Activated T-helper 1 cell treated with anti-CD3 and anti-CD28 coated beads, Interleukin-2, amount 50 U/mL, for 16 hours (primary cell): ENCODE measurements at places on chromosomes 3 and 15.

DNA sequence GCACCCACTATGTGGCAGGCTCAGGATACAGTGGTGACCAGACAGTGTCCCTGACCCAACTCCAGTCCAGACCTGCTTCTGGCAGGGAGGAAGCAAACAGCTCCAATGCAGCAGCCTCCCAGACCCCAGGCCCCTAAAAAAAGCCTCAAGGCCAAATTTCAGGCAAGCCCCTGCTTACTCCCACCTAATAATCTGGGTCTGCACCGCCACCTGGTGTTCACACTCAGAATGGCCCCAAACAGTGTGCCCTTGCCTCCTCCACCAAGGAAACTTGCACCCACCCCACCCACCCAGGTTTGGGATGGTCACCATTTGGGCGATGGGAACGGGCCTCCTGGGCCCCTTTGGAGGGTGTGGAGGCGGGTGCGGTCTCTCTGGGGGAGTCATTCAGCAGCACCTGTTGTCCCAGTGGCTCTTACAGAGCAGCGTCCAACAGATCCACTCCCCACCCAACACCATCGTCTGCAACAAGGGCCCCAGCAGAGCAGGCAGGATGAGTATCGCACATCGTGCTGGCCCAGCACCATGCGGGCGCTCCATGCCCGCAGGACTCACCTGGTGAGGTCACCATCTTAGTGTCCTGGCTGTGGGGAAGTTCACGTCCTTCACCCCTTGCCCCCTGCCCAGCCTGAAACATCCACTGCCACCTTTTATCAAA is 17.3 kb downstream of the C3orf18 start:
- DNase-seq, result peak; percentile 29

DNA sequence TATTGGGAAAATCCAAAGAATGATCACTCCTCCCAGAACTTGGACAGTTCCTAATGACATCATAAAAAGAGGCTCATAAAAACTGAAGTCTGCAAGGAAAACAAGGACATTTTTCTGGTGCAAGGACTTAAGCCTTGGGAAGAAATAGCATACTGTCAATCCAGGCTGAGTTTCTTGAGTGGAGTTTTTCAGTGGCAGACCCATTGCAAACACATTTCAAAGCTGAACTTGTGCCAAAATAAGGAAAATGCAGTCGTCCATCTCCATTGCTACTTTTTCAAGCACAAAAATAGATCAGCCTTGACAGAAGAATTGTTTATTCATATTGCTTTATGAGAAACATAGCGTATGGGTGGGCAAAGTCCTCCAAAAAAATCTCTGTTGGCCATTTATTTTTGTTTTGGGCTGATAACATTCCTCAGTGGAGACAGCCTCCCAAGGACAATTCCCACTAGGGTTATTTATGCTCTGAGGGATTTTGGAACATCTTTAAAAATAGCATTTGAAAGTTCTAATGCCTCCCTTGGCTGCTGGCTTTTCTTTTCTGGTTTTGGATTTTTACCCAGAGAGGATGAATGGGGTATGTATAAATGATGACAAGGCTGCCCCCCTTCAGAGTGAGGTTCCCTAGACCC is 220.0 kb downstream of the CADPS start:
- no peak for DNase-seq

- DNase-seq, result no peak
Observed at GRCh38 chr15:40255033-40255432, 16.2 kb downstream of the PAK6 start.

DNA sequence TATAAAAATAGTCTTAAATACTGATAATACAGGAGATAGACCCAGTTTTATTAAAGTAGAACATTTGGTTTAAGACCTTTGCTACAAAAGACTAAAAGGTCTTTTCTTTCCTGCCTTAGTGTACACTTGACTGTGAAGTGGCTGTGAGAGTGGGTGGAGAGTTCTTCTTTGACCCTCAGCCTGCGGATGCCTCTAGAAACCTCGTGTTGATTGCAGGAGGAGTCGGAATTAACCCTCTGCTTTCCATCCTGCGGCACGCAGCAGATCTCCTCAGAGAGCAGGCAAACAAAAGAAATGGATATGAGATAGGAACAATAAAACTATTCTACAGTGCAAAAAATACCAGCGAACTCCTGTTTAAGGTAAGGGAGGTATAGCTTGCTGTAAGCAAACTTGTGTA is 36.5 kb downstream of the OXNAD1 start:
- no peak for DNase-seq

- no peak for DNase-seq
Observed at GRCh38 chr3:178451799-178452198, 84.4 kb upstream of the KCNMB2 start.

DNA sequence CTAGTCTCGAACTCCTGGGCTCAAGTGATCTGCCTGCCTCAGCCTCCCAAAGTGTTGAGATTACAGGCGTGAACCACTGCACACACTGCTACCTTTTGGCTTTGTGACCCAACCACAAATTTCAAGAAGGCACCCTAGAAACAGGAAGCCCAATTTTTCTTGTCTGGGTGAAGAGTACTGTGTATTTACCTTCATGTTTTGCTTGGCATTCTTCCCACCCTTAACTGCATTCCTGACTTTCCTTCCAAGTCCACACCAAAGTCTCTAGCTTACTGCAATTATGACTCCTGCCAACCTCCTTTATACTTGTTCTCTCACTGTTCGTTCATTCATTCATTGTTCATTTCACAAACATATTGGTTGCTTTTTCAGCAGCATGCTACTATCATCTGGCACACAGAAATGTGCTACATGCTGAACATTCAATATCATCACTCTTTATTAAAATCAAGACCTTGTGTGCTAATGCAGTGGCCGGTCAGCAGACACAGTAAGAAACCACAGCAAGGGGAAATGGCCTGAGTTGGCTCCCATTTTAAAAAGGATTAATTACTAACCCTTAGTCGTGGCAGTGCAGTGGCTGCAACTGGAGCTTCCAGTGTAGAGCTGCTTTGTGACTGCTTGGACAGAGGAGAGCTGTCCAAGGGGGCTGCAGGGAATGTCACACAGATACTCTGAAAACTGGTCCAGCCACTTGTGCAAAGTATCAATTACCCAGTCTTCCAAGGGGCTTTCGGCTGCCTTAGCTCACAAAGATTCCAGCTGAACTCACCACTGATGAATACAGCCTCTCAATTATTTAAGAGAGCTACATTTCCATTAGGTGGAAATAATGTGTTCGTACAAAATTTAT is 94.0 kb downstream of the ETFA start:
- no peak for DNase-seq

GRCh38 chr15:86125775-86126174 is 46.1 kb downstream of the AGBL1 start:
- no peak for DNase-seq

DNA sequence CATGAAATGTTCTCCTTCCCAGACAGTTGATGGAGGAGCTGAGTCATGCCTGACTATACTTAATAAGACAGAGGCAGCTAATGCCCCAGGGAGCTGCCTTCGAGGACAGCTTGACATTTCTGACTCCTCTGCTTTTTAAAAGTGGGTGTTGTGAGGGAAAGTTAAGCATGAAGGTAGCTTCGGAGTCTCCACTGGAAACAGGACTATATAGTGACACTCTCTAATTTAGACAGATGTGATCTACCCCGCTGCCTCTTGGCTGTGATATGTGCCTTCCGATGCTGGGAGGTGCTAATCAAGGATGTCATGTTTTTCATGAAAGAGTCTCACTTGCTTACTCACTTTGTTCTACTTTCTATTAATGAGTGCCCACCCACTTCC is 72.7 kb downstream of the IL1RAP start:
- DNase-seq, result no peak

DNA sequence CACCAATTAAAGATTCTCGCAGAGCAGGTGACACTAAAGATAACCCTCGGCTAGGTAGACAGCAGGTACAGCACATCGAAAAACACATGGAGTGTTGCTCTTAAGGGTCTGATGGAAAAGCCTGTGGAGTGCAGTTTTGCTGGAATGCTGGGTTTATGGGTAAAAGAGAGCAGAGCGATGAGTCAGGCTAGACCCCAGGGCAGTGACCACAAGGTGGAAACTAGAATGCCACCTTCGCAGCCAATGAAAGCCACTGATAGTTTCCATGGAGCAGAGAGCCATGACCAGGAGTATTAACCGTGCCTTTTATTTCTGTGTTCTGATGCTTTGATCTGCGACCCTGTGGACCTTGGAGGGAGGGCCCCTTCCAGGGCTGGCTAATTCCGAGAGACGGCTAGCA is 149.8 kb downstream of the GABRB3 start:
- DNase-seq, result no peak

GRCh38 chr3:174784206-174784934 is 74.8 kb upstream of the NAALADL2 start:
- no peak for DNase-seq

DNA sequence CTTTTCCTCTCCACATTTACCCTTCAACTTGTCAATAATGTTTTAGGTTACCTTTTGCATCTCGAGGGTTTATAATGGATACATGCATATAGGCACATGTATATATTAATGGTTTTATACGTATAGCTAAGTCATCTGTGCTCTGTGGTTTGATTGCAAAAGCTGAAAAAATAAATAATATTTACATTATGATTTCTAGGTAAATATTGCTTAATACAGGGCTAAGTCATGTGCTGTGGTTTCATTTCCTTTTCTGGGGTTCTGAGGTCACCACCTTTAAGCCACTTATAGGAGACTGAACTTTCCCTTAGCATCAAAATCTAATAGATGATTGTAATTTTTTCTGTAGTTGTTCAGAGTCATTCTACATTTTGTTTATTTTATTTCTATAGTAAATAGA is 33.1 kb downstream of the LPP start:
- no peak for DNase-seq

DNA sequence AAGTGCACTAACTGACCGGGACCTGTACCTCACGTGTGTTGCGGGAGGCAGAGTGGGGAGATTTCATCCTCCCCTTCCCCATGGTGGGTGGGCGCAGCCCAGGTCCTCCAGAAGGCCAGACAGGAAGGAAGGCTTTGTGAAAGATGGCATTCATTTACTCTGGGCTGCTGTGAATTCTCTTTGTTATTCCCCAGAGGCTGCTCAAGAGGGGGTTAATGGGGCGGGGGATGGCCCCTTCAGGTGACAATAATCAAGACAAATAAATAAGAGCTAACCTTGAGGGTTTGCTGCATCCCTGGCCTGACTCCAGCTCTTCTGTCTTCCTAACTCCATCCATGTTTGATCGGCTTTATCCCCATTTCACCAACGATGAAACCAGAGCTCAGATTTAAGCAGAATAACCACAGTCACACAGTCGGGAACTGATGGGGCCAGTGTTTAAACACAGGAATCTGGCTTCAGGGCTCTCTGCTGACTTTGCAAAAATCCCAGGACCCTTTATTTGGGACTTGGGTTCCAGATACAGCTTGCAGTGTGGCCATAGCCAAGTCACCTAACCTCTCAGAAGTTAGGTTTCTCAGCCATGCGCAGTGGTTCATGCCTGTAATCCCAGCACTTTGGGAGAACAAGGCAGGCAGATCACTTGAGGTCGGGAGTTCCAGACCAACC is 16.5 kb downstream of the PIF1 start:
- DNase-seq, result no peak

- DNase-seq, result no peak
Observed at GRCh38 chr3:150286390-150287147, 121.5 kb upstream of the TSC22D2 start.

GRCh38 chr15:42285034-42285433 is 11.8 kb upstream of the TMEM87A start:
- DNase-seq, result no peak

DNA sequence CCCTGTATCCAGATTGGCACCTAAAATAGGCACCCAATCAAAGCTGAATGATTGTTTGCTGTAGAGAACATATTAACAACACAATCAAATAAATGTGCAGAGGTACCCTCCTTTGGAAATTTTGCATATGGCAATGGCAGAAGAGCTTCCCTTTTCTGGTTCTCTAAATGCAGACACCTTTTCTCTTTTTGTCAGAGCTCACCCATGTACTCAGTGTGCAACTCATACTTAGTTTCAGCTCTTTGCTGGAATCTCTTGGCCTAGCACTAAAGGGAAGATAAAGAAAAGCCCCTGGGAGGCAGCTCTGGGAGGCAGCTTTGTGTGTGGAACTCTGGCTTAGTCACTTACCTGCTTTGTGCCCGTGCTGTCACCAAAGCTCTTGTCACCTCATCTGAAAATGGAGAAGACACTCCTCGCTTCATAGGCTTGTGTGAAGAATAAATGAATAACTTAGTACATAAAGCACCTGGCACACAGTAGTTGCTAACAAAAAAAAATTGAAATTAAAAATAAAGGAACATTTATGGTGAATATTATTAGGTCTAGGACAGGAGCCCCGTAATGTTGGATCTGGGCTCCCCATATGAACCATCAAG is 28.8 kb downstream of the ST6GAL1 start:
- DNase-seq, result no peak
